ENCODE measurements at places on chromosomes 4 and X.

DNA sequence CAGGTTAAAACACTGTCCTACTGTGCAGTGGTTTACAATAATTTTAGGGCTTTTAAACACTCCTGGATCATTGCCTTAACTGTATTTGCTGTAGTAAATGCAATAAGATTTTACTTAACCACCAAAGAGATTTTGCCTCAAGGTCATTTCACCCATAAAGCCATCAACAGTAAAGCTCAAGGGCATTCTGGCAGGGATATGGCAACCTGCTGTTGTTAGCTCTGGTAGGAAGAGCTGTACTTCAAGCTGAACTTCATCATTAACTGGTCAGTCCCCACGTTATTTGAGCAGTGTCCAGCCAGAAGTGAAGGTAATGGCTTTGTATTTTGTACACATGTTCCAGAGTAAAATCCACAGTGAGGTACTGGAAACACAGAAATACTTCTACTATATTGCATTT is 26.9 kb upstream of the MAOA start:
- no peak for DNase-seq

- no peak for DNase-seq
Measured at GRCh38 chr4:87620491-87620890, 12.2 kb downstream of the DSPP start.

- no peak for DNase-seq
Measured at GRCh38 chr4:153205757-153206156, 1.5 kb downstream of the TRIM2 start.

DNA sequence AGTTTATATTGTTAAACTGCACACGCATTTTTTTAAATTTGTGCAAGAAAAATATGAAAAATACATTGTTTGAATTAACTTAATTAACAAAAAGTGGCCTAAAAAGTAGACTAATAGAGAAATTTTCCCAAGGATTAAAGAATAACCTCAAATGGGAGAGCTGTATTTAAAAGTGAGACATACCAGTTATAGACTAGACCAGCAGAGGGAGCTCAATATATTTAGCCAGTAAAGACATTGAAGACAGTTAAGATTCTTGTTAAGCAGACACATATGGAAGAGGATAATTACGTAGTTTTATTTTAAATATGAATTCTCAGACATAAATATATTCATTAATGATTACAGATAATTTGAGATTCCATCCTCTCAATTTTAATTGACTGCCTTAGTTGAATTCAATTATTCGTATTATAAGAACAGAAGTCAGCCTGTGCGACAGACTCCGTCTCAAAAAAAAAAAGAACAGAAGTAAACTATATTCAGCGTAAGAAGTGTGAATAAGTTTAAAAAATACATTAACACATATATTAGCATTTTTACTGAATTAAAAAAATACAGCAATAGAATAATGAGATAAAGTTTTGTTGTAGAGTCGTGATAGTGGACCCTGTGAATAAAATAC is 64.8 kb downstream of the GLRA3 start:
- no peak for DNase-seq

GRCh38 chr4:138632856-138633579 is 382.6 kb upstream of the NOCT start:
- peak; percentile 24 for DNase-seq

GRCh38 chr4:8331575-8331955 is 62.0 kb downstream of the HTRA3 start:
- DNase-seq, result no peak

DNA sequence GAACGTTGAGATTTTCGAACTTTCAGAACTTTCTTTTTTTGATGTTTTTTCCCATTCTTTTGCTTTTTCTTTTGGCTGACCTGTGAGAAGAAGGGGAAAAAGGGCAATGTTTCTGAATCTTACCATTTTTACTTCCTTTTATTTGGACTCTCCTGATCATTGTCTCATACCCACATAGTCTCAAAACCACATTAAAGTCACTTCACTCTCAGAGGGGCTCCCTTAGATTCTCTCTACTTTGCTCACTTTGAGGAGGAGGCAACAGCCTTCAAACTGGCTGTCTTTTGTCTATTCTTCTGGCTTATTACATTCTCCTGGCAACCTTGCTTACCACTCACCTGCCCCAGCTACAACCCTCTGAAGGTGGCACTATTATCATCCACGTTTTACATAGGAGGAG is 3.7 kb downstream of the CXCL9 start:
- no peak for DNase-seq

- no peak for DNase-seq
Measured at GRCh38 chr4:108393890-108394472, 225.2 kb upstream of the LEF1 start.

DNA sequence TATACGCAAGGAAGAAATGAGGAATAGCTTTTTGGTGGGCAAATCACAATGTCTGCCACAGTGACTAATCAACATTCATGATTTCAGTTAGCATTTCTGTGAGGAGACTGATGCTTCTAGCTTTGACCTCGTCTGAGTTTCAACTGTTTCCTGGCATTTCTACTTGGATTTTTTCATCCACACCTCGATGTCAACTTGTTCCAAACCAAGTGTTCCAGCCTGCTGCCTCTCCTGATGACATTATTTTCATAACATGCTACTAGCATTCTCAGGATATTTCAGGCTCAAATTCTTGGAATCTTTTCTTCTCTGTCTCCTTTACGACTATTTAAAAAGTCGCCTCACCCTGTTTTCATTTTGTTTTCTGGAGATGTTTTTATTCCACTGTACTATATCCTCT is 90.3 kb upstream of the TEX13D start:
- no peak for DNase-seq

- DNase-seq, result peak; percentile 45
Measured at GRCh38 chr4:1711571-1712215, 426 bp downstream of the SLBP start.

GRCh38 chr4:79177388-79177787 is 148.5 kb downstream of the NAA11 start:
- no peak for DNase-seq

- no peak for DNase-seq
Measured at GRCh38 chr4:95532305-95532704, 16.5 kb downstream of the UNC5C start.

DNA sequence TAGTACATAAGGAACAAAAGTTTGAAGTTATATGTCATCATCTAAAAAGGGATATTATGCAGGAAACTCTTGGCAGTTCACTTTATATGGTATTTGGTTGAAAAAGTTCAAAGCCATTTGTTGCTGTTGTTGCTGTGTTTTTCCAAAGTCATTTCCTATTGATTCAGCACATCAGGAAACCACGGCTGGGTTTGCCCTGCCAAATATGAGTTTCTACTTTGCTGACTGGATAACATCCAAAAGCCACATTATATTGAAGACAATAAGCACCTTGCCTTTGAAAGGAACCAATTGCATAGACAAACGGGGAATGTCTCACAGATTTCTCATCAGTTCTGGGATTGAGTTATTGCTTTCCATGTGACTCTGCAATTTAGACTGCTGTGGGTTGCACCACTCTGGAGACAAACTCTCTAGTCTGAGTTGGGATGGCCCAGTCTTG is 206.1 kb downstream of the SLC39A8 start:
- DNase-seq, result no peak

- DNase-seq, result no peak
Measured at GRCh38 chr4:3021627-3022026, 52.7 kb downstream of the HTT-AS start.
